ENCODE measurements at places on chromosomes 7 and 10.

GRCh38 chr7:107450970-107451369 is 18.9 kb upstream of the GPR22 start:
- no peak for DNase-seq

DNA sequence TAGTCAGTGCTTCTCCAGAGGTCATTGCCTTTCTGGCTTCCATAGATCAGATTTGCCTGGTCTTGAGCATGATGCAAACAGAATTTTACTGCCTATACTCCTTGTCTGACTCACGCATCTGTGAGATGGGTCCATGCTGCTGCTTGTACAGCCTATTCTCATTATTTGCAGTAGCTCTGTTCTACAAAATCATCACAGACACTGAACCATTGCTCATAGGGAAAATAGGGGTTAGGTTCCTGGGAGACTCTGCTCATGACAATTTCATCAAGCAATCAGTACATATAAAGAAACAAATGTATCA is 7.4 kb upstream of the CREB3L2 start:
- no peak for DNase-seq

DNA sequence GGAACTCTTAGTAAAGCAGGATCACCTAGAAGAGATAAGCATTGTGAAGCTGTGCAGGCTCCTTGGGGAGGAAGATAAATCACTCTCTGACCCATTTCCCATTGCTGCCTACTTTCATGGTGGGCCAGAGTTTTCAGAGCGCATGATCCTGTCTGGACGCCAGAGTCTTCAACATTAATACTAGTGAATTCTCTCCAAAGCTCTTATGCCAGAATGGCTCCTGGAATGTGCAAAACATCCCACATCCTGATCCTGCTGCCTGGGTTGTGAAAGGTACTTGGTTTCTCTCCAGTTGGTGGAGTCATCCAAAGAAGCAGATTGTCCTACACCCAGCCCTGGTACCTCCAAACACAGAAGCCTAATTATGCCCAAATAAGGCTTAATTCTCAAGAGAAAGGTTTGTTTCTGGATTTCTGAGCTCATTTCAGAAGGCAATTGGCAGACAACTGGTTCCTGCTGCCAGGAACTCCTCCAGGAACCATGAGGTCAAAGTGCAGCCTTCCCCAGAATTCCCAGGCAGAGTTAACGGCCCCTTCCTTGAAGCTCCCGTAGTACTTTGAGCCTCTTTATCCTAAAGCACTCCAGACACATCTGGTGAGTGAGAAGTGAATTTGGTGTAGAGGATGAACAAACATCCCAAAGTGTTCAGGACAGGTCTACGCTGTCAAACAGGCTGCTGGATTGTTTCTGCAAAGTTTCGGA is 495.2 kb downstream of the PLXNA4 start:
- DNase-seq = peak; percentile 22

- DNase-seq = no peak
These were observed 83.7 kb downstream of the EPC1 start for GRCh38 chr10:32263300-32263699.

DNA sequence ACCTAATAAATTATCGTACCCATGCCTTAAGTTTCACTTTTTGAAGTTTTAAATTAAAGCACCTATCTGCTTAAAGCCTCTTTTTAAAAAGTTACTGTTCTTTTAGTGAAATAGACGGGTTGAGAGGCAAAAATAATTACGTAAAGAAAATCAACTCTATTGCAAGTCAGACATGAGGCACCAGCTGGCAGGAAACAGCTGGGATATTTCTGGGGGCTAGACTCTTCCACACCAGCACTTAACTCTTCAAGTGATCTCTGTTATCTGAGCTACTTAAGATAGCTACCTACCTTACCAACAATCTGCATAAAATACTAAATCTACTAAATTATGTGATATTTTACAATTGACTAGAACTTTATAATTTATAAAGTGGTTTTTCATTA is 35.8 kb downstream of the GBF1 start:
- DNase-seq = peak; percentile 42

- no peak for DNase-seq
These were observed 58.0 kb upstream of the IL6 start for GRCh38 chr7:22668971-22669401.

DNA sequence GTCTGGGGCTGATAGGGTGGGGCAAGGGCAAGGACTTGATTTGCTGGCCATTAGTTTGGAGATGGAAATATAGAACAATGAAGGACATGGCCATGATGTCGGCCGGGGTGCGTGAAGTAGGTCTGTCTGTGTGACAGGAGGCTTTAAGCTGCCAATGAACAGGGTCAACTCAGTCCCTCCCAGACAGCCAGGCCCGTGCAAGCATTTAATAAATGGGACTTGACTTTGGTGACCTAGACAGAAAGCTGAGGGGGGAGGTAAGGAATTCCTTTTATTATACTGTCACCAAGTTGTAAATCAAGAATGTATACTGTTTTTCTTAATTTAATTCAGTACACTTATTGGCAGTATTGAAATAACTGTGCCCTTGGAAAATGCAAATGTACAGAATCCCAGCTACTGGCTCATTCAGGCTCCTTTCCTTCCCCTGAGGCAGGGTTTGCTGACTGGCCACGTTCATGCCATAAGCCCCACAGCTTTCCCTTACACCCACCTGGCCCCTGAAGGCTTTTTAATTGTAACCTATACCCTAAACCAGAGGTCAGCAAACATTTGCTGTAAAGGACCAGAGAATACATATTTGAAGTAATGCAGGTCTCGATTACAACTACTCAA is 87.2 kb downstream of the WIPF3 start:
- DNase-seq = no peak

GRCh38 chr10:51382181-51382580 is 307.9 kb downstream of the PRKG1 start:
- peak; percentile 8 for DNase-seq

GRCh38 chr7:22900784-22901183 is 78.1 kb upstream of the TOMM7 start:
- DNase-seq = no peak

DNA sequence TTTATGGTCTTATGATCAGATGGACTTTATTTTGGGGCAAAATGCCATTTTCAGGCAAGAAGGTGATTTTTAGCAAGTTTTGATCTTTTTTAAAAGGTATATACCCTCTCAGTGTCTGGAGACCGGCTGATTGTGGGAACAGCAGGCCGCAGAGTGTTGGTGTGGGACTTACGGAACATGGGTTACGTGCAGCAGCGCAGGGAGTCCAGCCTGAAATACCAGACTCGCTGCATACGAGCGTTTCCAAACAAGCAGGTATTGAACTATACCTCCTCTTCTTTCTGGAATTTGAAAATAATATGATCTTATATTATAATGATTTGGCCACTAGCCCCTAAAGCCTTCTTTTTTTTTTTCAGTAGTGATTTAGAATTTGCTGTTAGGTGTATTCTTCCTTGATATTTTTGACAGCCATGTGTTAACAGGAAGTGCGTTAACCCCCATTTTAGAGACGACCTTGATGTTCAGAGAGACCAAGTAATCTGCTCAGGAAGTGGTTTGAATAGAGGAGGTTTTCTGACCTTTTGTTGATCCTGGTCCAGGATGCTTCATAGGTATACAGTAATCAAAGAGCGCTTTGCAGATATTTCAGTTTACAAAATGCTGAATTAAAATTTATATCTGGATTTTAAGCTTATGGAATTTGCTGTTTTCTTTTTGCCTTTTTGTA is 6.2 kb downstream of the BUB3 start:
- no peak for DNase-seq

- no peak for DNase-seq
These were observed 642.8 kb downstream of the TNS3 start for GRCh38 chr7:46939089-46939488.

DNA sequence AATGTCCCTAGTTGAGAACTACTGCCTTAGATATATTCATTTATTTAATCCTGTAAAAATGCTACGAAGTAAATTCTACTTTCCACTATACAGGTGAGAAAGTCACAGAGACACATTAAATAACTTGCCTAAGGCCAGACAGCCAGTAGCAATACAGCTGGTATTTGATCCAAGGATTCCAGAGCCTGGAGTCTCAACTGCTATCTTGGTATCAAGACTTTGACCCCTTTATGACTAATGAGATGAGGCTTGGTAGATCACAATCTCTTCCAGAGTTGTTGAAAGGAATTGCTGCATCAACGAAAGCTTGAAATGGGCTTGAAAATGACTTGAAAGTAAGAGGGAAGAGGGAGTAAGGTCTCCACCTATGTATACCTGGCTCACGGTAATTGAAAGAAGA is 83.3 kb downstream of the ORC5 start:
- DNase-seq = no peak

GRCh38 chr7:157520249-157520648 is 183.4 kb downstream of the DNAJB6 start:
- DNase-seq = no peak

- no peak for DNase-seq
These were observed 3.4 kb downstream of the PRKAG2 start for GRCh38 chr7:151873402-151873965.

DNA sequence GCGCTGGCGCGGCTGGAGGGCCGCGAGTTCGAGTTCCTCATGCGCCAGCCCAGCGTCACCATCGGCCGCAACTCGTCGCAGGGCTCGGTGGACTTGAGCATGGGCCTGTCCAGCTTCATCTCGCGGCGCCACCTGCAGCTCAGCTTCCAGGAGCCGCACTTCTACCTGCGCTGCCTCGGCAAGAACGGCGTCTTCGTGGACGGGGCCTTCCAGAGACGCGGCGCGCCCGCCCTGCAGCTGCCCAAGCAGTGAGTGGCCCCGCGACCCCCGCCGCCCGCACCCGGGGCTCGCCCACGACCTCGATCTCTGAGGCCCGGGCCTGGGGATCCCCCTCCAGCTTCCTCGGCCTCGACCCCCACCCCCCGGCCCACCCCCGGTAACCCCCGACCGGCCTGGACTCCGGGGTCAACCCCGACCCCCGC is 537 bp downstream of the FOXK1 start:
- peak; percentile 47 for DNase-seq

- no peak for DNase-seq
These were observed 27.6 kb downstream of the GCC1 start for GRCh38 chr7:127557803-127558202.

DNA sequence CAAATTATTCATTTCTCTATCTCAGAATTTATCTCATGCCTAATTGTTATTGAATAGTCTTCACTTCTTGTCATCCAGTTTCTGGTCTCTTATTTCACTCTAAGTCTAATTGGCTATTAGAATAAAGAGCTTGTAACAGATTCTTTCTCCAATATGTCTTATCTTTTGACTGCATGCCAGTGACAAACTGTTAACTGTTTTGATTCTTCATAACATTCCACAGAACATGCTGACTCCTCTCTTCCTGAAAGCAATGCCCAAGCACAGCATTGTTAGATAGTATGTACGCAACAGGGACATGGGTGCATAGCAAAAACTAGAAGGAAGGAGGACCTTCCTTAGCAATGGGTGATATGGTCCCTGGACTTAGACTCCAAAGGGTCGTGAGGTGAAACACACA is 65.4 kb downstream of the TRUB1 start:
- no peak for DNase-seq

DNA sequence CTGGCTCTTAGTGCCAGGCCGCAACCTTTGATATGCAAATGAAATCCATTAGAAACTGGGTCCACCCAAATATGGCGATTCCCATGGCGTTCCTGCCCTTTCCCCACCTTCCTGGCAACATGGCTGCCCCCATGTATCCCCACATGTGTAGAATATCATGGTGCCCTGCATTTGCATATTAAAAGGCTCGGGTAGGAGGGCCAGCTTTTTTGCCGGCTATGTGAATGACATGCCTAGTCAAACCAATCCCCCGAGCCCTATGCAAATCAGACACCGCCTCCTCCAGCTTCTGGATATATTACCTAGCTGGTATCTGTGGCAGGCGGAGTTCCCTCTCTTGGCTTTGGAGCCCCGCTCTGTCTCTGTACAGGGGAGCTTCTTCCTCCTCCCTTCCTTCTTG is 18.3 kb downstream of the MMS19 start:
- no peak for DNase-seq

- DNase-seq = no peak
These were observed 109.4 kb downstream of the DOCK1 start for GRCh38 chr10:127014671-127015070.

DNA sequence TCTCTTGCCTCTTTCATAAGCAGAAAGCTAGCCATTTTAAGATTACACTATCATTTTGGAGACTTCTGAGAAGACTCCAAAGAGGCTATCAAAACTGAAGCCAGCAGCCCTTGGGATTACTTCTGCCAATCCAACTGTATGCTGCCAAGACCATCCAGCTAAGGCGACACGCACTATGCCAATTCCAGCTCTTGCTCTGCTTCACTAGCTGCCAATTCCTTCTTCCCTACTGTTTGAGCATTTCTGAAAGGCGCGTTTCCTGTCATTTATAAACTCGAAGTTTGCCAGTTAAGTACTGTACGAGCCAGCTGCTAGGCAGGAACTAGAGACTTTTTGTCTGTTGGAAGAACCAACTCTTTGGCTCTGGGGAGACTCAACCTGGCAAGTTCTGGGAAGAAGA is 36.5 kb downstream of the MALSU1 start:
- DNase-seq = no peak

- DNase-seq = peak; percentile 71
These were observed 303.7 kb downstream of the PRPF18 start for GRCh38 chr10:13890233-13891127.

DNA sequence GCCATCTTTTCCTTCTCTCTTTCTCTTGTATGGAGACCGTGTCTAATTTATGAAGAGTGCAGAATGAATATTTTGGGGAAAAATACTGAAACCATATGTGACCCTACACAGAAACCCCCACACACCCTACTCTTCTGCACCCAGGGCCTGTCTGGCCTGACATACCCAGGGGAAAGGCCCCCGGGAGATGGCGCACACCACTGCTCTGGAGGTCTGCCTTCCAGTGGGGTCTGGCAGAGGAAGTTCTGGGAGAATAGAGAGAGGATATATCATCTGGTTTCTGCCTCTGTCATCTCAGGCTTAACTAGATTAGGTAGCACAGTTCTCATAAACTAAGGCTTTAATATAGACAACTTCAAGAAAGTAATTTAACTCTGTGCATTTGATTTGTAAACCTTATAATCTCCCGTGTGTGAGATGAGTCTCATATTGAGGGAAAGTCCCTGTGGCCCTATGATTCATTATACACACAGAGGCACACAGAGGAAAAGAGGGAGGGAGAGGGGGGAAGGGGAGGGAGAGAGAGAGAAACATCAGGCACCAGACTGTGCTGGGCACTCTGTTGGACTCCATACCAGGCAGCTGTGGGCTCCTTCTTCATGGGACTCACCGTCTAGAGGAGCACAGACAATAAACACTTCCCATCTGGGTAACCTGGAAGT is 123.3 kb downstream of the AOAH start:
- peak; percentile 70 for DNase-seq

Measured in IMR-90 (cell line).